ENCODE measurements at places on chromosomes 3 and 15.
A peak's percentile ranks its signal among the peaks of the same experiment; 100 is the strongest.

- DNase-seq, result peak; percentile 93
These were observed 3.7 kb upstream of the MYL3 start for GRCh38 chr3:46866720-46867549.

GRCh38 chr3:184738982-184739381 is 27.1 kb upstream of the MAGEF1 start:
- no peak for DNase-seq

DNA sequence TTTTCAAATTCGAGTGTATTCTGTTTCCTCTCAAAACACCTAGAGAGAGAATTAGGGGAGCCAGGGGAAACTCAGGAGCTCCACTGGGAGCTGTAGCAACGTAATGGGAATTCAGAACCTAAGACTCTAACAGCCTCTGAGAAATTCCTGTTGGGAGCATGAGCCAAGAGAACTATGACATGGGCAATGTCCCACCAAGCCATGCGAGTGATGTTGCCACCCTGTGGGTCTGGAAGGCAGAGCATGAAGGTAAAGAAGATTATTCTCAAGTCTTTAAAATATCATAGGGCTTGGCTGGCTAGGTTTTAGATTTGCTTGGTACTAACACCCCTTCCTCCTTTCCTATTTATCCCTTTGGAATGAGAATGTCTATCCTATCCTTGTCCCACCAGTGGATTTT is 392.6 kb upstream of the ADAMTS9 start:
- DNase-seq, result no peak

DNA sequence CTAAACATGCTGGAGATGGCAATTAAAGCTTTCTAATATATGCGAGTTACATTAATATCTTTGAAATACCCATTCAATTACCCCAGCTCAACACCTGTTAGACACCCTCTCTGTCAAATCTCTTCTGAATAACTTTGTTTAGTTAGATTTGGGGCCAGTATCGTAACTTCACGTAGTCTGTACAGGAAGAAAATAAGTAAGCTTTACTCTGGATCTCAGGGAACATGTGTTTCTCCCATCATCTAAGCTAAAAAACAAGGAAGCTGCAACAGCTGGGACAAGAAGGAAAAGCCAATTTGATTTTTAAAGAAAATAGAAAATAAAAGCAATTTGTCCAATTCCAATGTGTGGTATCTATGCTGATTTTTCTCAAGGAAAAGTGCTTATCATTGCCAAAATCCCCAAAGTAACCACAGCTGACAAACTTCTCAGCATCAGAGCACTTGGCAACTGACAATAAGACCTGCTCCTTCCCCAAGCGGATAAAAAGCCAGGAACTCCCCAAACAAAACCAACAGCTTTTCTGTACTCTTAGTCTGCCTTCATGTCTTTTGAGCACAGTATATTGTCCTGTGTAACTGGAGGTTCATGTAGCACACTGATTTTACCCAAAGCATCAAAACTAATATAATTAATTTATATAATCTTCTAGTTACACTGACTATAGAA is 279.1 kb downstream of the ZBTB20 start:
- no peak for DNase-seq

GRCh38 chr3:119595639-119596334 is 1.9 kb upstream of the PLA1A start:
- no peak for DNase-seq

GRCh38 chr3:42153039-42153438 is 61.9 kb downstream of the TRAK1 start:
- DNase-seq, result no peak

- no peak for DNase-seq
These were observed 77.2 kb upstream of the TSC22D2 start for GRCh38 chr3:150330872-150331271.

DNA sequence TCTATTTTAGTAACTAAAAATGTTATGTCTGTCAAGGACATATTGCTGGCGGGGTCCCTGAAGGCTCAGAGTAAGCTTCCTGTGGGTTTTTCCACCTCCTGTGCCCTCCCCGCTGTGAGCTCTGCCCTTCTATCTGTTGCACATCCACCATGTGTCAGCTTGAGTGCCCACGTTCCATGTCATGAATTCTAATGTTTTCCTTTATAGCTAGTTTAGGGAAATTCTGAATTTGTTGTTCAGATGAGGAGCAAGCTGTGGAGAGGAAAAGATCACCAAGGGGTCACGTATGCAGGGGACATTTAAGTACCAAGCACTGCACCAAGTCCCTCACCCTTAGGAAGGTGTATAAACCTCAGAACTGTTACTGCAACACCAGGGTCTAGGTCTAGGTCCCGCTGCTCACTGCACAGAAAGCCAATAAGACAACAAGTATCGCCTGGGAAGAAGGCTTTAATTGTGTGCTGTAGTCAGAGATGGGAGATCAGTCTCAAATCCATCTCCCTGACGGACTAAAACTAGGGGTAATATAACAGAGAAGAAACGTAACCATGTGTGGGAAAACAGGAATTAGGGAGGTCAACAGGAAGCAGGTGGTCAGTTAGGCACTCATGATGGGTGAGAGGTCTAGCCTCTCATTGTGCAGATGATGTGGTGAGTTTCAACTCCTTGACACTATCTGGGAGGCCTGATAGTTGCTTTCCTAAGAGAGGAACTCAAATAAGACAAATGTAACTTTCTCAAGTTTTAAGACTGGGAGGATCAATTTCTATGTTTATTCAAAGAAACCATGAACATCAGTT is 9.7 kb downstream of the GP9 start:
- no peak for DNase-seq

DNA sequence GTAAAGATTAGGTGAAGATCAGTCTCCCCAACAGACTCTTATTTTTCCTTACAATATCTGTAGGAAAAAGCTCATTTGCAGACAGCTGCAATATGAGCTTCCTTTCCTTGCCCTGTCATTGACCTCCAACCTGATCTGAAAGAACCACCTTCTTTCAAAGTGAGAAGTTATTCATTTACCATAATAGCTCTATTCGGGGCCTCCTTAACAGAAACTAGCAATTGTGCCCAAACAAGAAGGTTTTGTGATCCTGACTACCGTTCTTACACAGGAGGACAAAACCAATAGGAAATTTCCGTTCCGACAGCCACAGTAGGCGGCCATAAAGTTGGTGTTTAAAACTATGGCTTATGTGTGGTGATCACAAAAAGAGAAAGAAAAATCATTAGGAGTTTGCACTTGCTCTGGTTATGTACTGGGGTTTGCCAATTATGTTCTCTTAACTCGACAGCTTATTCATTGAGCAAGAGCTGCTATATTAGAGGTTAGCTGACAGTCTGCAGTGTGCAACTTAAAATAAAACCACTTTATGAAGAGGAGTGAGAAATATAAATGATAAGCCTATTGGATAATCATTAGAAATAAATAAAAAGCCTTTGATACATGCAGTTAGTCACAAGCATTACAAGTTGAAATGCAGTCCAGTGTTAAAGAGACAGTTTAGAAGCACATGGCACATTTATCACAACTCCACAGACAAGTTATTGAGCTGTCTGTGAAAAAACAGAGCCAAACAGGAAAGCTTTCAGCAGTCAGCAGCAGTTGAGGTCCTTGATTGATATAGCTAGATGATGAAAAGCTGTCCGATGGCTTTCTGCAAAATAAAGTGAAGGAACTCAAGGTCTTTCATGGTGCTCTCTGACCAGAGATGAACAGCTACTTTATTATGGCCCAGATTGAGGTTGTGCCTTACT is 199.8 kb downstream of the WDR72 start:
- no peak for DNase-seq

GRCh38 chr3:126883241-126883640 is 99.7 kb upstream of the PLXNA1 start:
- DNase-seq, result no peak

DNA sequence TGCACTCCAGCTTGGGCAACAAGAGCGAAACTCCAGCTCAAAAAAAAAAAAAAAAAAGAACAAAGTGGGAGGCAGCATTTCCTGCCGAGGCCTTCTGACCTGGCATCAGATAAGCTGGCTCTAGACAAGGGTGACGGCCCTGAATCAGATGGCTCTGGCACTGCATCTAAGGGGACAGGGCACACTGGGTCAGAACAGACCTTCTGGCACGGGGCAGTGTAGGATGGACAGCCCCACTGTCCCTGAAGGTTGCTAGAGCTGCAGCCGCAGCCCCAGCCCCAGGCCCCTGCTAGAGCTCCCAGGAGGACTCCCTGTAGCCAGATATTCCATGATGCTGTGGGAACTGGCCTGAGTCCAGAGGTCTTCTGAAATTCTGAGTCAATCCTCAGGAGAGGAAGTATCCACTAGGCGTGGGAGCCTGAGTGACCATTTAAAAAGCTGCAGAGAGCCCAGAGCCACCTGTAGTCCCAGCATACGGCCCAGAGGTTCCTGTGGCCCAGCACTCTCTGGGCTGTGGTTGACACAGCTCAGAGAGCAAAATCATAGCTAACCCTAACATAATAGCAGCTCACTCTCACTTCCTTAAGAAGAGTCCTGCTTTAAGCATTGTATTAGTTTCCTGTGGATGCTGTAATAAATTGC is 69.2 kb upstream of the MFGE8 start:
- no peak for DNase-seq

DNA sequence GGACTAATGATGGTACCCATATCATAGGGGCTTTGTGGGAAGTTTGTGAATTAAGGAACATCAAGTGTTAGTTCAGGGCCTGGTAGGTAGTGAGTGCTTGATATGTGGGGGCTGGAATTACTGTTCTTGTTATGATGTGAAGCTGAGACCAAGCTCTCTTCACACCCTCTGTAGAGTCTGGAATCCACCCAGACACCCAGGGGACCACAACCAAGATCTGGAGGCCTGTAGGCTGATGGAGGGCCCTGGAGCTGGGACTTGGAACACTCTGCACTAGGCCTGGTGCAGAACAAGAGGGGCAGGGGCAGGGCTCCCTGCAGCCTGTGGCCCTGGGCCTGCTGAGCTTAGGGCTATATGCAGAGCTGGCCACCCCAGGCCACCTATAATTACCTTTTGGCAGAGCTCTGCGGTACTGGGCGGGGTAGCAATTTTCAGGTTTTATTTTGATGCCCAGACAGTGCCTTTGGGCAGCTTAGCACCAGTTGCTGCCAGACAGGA is 13.1 kb upstream of the PRKCD start:
- no peak for DNase-seq

DNA sequence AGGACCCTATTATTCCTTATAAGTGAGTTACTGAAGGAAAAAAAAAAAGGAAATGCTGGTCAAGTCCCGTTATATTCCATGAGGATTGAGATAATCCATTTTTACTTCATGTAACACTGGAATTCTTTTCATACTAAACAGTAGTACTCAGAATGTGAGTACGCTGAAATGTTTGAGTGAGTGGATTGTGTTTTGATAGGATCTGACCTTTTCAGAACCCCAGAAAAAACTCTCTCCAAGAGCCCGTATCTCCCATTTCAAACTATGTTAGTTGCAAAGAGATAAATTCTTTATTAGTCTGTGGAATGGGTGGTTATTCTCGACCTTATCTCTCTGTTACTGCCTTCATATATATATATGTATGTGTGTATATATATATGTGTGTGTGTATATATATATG is 2.5 kb upstream of the LPP start:
- DNase-seq, result no peak

Measured in posterior cingulate gyrus (tissue), 11 donors.